ENCODE measurements at places on chromosomes 12 and 14. TPM values are rescaled to one million over a fixed set of nuclear protein-coding genes. Genes with fewer than 3 reads are reported as not detected.

The INHBC gene
- not detected for total RNA-seq

The GLIPR1 gene
- 7.8 TPM for total RNA-seq

The KRT4 gene
- total RNA-seq: not detected

The REP15 gene
- 3.6 TPM for total RNA-seq

The RILPL1 gene
- total RNA-seq: 85.3 TPM

The HCAR2 gene
- total RNA-seq: 0.59 TPM

The PTPRQ gene
- 0.38 TPM for total RNA-seq

The GPRC5A gene
- 0.78 TPM for total RNA-seq

The IL31 gene
- total RNA-seq: not detected

The SDR9C7 gene
- 0.27 TPM for total RNA-seq

The SEL1L gene
- total RNA-seq: 64.8 TPM

The DHRS2 gene
- 0.27 TPM for total RNA-seq

The OR6C2 gene
- total RNA-seq: not detected

The SYT1 gene
- not detected for total RNA-seq

The SYCP3 gene
- total RNA-seq: not detected

The STON2 gene
- total RNA-seq: 5.7 TPM

The KLHL33 gene
- total RNA-seq: 0.35 TPM

The TESPA1 gene
- 0.65 TPM for total RNA-seq

The GLIPR1L2 gene
- 2.7 TPM for total RNA-seq

The P2RX2 gene
- total RNA-seq: not detected

The GYS2 gene
- not detected for total RNA-seq

The TEX52 gene
- not detected for total RNA-seq

The RNASE1 gene
- 171 TPM for total RNA-seq

The RDH12 gene
- not detected for total RNA-seq

The AKAP5 gene
- 0.51 TPM for total RNA-seq

The PLBD1 gene
- 33.8 TPM for total RNA-seq

The SAMD15 gene
- total RNA-seq: 0.11 TPM

The IL26 gene
- not detected for total RNA-seq

The OR10AD1 gene
- not detected for total RNA-seq

The DNAJC22 gene
- total RNA-seq: 0.70 TPM

The GPR137C gene
- total RNA-seq: 1.5 TPM

The AP1G2 gene
- 12.8 TPM for total RNA-seq

The SERPINA10 gene
- total RNA-seq: not detected

The TSPAN8 gene
- total RNA-seq: not detected

The GUCY2C gene
- total RNA-seq: not detected

The ADGRD1 gene
- 54.6 TPM for total RNA-seq

The CFAP251 gene
- 3.8 TPM for total RNA-seq

The NELL2 gene
- total RNA-seq: 1.3 TPM

The CIPC gene
- 45.9 TPM for total RNA-seq

The TTC9 gene
- 2.9 TPM for total RNA-seq

All from cardiac septum (tissue), 1 donor.